ENCODE measurements at places on chromosomes 13 and 19. TPM values are rescaled to one million over a fixed set of nuclear protein-coding genes. Genes with fewer than 3 reads are reported as not detected.

Gene TMEM150B
- total RNA-seq, result 0.76 TPM

Gene BST2
- 107 TPM for total RNA-seq

Gene SLC5A5
- total RNA-seq, result 0.09 TPM

Gene NAPSA
- total RNA-seq, result 0.94 TPM

Data from thymus (tissue), 14 donors.